ENCODE measurements at places on chromosomes 4 and X.

GRCh38 chr4:128309585-128309984, 22.0 kb upstream of the PGRMC2 start:
- DNase-seq: no peak

DNA sequence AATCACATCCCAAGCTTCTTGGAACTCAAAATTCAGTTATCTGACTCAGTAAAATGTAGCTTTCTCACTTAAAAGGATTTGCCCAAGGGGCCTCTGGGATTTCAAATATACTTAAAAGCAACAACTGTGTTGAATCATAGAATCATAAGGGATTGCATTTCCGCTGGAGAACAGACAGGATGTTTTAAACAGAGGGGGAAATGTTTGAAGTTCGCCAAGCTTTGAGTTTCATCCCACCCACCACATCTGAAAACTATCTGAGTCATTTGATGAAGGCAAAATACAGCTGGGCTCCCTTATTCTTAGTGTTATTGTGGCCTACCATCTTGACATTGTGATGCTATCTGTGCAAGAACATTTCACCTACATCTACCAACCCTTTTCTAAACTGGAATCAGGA, 73.5 kb downstream of the PPP1R2C start:
- DNase-seq: no peak

DNA sequence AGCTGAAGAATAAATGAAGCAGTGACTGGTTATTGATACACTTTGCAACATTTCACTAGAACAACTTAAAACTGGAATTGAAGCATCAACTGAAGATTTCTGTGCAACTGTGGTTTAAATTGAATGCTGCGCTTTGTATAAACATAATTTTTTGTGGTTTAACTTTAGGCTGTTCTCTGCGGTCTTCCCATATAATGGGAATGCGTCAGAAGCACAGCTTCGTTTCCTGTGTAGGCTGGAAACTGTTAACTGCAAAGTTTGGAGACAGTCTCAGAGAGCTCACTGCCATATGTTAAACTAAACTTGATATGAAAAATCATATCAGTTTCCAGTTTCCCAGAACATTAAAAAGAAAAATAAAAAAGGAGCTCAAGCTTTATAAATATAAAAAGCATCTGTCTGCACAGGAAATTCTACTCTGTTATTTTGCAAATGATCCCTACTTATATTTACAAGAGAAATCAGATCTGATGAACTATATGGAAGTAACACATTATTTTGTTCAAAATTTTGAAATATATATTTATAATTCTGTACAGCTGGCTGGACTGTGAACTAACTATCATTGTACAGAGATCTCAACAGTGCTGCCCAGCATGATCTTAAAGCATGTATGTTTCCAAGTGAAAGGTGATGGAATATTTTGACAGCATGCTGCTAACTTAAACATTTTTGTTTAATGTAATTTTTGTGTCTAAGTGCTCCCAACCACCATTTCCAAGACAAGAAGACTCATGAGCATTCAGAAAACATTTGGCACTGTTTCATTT, 139.9 kb downstream of the NDST3 start:
- DNase-seq: no peak

DNA sequence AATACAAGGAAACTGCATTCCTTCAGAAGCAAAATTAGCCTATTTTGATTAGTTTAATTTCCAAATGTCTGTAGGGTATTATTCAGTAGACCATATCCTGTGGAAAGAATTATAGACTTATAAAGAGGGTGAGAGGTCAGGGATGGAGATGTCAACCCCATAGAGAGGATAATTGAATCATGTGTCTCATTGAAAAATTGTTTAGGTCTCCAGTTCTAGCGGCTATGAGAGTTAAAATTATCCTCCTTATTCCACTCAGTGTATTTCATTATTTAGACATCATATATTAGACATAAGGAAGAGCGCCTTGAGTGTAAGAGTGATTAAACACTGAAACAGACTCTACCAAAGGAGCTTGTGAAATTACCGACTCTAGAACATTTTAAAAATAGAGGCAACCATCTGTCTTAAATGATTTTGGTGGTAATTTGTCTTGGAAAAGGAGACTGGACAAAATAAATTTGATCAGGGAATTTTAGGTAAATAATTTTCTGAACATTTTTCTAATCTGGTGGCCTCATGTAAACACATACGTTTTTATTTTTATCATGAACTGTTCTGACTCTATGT, 654.4 kb upstream of the TENM3 start:
- no peak for DNase-seq

DNA sequence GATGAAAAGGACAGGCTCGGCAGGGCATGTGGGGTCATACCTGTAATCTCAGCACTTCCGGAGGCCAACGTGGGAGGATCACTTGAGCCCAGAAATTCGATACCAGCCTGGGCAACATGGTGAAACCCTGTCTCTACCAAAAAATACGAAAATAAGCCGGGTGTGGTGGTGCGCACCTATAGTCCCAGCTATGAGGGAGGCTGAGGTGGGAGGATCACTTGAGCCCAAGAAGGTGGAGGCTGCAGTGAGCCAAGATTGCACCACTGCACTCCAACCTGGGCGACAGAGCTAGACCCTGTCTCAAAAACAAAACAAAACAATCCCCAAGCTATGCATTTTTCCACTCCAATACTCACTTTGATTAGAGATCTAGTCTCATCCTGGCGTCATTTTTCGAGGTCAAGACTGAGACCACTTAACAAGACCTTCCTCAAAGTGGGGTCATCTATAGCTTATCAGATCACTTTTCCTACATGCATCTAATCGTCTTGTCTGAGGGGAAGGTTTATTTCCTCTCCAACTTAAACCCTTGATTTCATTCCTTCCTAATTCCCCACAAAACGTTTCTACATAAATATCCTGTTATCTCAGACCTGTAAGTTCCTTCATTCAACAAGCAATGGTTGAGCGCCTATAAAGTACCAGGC, 1.3 kb downstream of the NKAP start:
- DNase-seq: no peak

- no peak for DNase-seq
These were observed 95.5 kb upstream of the CPEB2 start for GRCh38 chr4:14906805-14907204.

GRCh38 chr4:112290341-112290740, 4.6 kb upstream of the TIFA start:
- DNase-seq: no peak

DNA sequence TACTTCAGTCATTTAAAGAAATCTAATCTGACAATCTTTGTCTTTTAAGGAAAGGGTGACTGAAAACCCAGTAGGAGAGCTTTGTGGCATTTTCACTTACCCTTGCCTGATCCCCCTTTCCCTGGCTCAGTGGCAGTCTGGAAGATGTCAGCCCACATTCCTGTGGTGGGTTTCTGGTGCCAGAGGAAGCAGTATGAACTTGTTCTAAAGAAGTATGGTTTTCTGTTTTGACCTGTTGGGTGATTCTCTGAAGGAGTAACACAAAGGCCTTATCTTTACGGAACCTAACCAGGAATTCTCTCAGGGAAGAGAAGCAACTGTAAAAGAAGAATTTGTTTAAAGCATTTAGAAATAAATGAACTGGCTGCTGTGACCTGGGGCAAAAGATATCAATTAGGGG, 41.9 kb downstream of the BMP15 start:
- no peak for DNase-seq

DNA sequence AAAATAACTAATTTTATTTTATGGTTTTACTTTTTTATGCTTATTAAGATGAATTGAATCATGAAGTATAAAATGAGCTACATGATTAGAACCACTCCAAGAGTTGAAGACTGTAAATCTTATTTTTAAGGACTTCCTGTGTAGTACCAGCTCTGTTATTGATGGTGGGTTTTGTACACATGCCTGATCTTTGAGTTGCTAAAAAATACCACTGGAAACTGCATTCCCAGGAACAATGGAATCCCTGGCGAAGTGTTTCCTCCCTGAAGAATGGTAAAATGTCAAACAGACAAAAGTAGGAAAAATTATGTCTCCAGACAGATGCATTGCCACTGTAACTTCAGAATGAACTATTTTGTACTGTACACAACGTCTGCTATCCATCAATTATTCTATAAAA, 935.4 kb upstream of the TENM3 start:
- no peak for DNase-seq

DNA sequence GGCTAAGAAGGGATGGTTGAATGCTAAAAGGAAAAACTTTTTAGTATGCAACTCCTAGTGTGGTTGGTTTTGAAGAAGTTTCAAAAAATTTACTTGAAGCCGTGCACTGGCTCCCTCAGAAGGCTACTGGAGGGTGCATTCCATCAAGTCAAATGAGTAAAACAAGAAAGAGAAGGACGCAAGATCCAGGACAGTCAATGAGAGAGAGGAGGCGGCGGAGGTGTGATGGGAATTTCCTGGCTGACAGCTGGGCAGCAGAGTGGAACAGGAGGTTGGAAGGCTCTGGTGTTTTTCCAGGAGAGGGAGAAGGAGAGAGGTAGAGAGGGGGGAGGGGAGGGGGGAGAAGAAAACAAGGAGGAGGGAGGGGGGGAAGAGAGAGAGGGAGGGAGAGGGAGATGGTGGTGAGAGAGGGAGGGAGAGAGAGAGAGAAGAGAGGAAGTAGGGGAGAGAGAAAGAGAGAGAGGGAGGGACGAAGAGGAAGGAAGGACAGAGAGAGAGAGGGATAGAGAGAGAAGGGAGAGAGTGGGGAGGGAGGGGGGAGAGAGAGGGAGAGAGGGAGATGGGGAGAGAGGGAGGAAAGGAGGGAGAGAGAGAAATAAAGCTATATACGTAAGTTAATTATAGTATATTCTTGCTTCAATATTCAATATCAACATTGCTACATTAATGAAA, 126.4 kb downstream of the SH3KBP1 start:
- no peak for DNase-seq

GRCh38 chr4:118842055-118842454, 6.1 kb upstream of the SEC24D start:
- DNase-seq: no peak

DNA sequence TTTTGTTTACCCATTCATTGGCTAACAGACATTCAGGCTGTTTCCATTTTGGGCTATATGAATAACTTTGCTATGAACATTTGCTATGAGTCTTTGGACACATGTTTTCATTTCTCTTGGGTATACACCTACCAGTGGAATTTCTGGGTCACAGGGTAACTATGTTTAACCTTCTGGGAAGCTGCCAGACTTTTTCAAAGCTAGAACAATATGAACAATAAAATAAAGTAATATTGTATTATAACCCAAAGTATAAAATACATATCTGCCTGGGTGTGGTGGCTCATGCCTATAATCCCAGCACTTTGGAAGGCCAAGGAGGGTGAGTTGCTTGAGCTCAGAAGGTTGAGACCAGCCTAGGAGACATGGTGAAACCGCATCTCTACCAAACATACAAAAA, 90.6 kb downstream of the DLG3 start:
- no peak for DNase-seq

GRCh38 chr4:114265342-114265741, 285.9 kb upstream of the ARSJ start:
- DNase-seq: no peak

DNA sequence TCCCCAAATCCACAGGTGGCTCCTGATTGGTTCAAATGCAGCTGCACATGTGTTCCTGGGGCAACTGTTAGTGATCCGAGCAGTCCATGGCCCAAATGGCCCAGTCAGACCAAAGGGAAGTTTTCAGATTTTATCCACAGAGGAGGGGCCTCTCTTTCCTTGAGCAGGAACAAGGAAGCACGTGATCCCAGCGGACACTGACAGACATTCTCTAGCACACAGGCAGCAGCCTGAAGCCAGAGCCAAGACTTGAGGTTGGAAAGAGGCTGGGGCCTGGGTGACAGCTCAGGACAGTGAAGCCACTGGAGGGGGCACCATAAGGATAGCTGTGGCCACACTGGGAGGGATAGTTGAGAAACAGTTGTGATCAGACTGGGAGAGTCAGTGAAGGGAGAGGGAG, 3.5 kb upstream of the ZFP92 start:
- no peak for DNase-seq

- DNase-seq: peak; percentile 99
These were observed 3.3 kb downstream of the KLF3 start for GRCh38 chr4:38667085-38667893.

DNA sequence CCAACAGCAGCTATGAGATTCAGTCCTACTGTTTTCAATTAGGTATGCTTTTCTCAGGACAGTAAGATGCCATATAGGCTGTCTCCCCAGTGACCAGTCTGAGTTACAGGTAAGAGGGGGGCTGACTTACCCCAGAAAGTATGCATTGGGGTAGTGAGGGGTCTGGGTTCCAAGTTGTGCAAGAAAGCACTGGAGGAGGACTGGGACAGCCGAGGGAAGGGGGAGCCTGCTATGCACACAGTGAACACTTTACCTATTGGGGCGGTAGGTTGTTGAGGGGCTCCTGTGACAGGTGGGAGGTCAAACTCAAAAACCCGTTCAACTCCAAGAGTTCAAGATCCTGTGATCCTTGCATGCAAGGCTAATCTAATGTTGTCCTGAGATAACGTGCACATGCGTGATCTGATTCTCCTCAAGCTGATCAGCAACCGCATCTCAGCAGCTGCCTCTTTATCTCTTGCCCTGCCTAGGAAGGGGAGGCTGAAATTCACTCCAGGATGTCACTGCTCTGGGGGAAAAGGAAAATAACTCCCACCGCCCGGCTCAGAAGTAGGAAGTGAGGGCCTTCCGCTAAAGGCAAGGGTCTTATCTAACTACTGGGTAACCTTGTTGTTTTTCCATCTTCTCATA, 108.8 kb upstream of the KIT start:
- no peak for DNase-seq

DNA sequence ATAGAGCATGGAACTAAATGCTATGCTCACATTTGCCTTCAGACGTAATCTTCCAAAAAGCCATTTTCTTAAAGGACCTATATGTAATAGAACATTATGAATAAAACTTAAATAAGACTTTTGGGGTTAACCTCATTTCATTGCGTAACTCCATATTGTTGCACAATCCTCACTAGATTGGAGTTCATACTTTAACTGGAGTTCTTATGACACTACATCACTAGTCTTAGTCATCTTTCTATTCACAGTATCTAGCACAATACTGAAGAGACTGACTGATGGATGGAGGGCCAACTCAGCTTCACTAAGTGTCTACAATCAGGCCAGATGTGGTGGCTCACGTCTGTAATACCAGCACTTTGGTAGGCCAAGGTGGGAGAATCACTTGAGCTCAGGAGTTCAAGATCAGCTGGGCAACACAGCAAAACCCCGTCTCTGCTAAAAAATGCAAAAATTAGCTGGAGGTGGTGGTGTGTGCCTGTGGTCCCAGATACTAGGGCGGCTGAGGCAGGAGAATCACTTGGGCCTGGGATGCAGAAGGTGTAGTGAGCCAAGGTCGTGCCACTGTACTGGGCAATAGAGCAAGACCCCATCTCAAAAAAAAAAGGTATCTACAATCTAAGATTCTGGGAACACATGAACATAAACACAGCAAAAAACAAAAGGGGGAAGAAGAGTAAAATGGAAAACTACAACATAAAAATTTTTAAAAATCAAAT, 80.8 kb upstream of the MAB21L2 start:
- no peak for DNase-seq

DNA sequence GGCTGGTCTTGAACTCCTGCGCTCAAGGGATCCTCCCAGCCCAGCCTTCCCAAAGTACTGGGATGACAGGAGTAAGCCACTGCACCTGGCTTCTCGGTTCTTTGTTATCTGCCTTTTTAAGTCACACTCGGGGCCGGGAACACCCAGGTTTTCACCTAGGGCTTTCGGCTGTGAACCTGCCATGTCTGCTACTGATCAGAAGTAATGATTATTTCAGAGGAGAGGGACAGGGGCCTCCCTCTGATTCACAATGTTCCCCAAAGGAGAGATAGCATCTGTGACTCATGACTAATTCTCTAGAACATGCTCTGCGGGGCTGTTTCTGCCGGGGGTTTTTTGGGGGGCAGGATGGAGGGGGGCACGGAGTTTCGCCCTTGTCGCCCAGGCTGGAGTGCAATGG, 26.9 kb downstream of the CRLF2 start:
- DNase-seq: no peak

Data from glomerular endothelial cell (primary cell).